ENCODE measurements at places on chromosomes 3 and 15.
A peak's percentile ranks its signal among the peaks of the same experiment; 100 is the strongest.

DNA sequence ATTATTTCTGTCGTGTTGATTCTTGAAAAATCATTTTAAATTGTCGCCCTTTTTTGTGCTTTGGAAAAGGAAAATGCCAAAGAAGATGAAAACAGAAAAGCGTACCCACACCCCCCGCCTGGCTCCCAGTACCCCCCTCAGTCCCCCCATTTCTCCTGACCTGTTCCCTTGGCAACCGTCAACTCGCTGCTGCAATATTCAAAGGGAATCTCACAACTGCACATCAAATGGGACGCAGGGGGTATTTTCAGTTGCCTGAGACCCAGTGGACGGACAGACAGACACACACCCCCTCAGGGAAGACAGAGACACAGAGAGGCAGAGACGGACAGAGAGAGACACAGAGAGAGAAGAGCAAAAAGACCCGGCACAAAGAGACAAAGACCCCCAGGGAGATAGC, 83.5 kb upstream of the PRR20G start:
- no peak for DNase-seq

GRCh38 chr3:175735866-175736265, 876.7 kb downstream of the NAALADL2 start:
- DNase-seq = no peak

DNA sequence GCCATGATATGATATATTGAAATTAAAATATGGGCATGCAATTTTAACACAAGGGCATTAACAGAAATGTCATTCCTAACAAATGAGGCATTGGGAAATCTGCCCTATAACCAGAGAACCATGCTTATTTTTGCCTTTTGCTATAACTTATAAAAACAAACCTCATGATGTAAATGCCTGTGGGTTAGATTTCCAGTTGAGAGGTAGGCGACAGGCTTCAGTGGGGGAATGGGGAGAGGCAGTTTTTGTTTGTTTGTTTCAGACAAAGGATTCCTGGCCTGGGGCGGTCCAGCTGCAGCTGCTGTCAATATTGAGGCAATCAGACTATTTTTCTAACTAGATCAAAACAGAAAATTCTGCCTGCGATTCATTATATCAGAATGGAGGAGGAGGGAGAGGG, 490.4 kb upstream of the CFAP20DC start:
- DNase-seq = no peak

DNA sequence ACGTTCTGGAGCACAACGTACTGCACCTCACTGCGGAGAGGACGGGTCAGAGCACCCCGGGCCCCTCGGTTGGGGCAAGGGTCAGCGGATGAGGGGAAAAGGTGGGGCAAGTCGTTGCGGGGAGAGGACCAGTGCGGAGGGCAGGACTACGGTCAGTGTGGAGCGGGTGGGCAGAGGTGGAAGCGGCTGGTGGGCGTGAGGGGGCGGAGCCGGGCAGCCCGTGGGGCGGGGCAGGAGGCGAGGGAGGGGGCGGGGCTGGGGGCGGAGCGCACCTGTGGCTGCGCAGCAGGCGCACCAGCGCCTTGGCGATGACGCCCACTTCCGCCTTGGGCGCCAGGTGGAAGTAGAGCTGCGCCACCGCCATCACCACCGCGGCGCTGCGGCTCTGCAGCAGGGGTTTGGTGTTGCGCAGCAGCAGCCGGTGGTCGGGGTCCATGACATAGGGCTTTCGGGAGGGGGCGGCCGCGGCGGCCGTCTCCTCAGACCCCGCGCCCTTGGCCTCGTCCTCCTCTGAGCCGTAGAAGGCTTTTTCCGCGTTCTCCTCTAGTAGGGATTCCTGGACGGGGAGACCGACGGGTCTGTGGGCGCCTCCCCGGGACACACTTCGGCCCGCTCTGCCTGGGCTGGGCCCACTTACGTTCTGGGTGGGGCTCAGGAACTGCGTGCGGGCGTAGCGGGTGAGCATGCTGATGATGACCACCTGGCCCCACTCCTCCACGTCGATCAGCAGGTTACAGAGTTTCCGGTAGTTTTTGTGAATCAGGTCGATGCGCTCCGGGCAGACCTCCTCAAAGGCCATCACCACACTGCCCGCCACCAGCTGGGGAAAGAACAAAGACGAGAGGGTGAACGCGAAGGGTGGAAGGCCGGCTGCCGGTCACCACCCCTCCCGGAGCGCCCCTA, 29.2 kb downstream of the AP3B2 start:
- peak; percentile 9 for DNase-seq

Data from suppressor macrophage (primary cell).